ENCODE measurements at places on chromosomes 13 and 19. TPM values are rescaled to one million over a fixed set of nuclear protein-coding genes. Genes with fewer than 3 reads are reported as not detected.

The TTC9B gene
- 0.25 TPM for total RNA-seq

The FAM83E gene
- 0.22 TPM for total RNA-seq

The ELSPBP1 gene
- total RNA-seq, result not detected

The DHDH gene
- total RNA-seq, result 1.2 TPM

The SLC46A3 gene
- 1.4 TPM for total RNA-seq

The POSTN gene
- 0.05 TPM for total RNA-seq

The GGACT gene
- 3.6 TPM for total RNA-seq

The ZNF560 gene
- not detected for total RNA-seq

The LRRC4B gene
- 0.40 TPM for total RNA-seq

The OR7G1 gene
- not detected for total RNA-seq

The CLEC17A gene
- not detected for total RNA-seq

The SPACA4 gene
- not detected for total RNA-seq

The PRR19 gene
- total RNA-seq, result 4.3 TPM

The ZNF470 gene
- total RNA-seq, result 1.1 TPM

Measured in A549 treated with Mapracorat at 1 μM for 4 hours (cell line).